ENCODE measurements at places on chromosomes 7 and 10.
A peak's percentile ranks its signal among the peaks of the same experiment; 100 is the strongest.

DNA sequence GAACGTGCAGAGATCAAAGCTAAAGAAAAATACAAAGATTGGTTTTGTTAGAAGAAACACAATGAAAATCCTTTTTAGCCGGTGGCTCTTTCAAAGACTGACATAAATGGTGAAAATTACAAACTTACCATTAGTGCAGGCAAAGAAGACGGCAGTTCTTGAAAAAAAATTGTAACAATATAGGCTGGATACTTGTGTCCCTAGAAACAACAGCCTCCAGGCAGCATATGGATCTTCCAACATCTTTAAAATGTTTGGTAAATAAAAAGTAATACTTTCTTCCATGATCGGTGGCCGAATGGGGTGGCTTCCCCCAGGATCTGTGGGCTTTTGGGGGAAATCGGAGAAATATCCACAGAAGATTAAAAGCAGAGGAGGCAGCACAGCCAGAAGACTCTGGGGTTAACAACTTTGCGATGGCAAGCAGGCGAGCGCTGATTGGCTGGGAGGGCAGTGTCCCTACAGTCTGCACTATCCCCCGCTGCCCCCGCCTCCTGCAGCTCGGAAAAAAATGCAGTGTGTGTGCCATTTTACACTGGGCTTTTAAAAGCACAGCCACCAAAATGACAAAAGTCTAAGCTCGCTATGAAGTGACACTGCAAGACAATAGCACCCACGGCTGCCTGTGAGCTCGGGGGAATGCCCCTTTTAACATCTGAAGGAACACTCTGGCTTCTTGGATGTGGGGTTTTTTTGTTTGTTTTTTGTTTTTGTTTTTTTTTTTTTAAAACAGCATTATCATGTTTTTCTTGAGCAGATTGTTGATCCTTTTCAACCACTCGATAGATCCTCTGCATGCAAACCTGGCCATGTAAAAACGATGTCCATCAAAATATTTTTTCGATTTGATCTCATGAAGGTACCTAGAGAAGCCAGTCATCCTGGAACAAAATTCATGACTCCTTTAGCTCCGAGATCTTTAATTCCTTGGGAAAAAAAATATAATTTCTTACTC, 31.7 kb upstream of the EPC1 start:
- peak; percentile 37 for DNase-seq

GRCh38 chr10:23338886-23339285, 5.7 kb downstream of the C10orf67 start:
- DNase-seq: no peak

GRCh38 chr7:73622909-73623797, 1.2 kb downstream of the MLXIPL start:
- no peak for DNase-seq

- no peak for DNase-seq
Observed at GRCh38 chr10:126738001-126738400, 67.5 kb upstream of the C10orf90 start.

DNA sequence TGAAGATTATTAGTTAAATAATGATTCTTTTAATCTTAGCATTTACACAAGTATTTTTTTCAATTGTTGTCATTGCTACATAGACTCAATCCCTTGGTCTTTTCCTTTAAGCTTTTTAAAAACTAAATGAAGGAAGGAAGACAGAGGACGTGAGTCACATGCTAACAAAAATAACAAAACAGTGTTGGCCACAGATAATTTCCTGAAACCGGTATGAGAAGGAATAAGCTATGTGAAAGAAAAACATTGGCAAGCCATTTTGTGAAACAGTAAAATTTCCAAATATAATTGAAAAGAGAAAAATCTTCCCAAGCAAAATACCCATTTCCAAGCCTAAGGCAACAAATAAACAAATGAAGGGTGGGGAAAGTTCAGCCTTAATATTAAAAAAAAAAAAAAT, 223.0 kb downstream of the AHR start:
- DNase-seq: no peak

DNA sequence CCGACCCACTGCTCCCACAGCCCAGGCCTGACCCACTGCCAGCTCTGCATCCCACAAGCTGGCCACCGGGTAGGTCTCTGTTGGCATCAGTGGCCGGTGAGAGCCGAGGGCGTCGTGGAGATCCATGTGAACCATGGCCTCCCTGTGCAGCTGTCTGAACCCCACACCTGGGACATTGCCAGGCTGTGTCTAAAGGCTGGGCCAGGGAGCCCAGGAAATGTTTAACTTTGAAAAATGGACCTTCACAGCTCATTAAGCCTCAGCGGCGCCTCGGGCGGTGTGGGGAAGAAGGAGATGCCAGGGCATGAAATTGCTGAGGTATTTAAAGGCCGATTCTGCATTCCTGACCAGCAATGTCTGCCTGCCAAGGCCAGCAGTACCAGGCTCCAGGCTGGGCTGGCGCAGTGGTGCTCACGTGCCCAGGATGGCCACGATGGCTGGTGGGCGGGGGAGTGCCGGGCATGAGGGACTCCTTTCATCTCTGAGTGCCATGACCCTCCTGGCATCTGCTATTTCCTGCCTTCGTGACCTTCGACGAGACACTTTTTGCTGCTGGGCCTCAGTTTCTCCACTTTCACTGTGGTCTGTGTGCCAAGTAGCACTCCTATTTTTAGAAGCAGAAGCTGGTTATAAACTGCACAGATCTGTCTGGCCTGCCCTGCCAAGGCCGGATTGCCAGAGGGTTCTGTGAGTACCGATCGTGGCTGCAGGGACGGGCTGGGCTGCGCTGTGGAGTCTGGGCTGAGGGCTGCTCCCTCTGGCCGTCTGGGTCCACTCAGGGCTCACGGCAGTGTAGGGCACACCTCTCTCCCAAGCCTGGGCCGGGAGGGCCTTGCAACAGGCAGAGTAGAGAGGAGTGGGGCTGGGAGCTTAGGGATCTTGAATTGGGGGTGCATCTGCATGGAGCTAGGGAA, 21.8 kb downstream of the ELFN1 start:
- no peak for DNase-seq

GRCh38 chr10:17272648-17273047, 44.6 kb downstream of the VIM start:
- no peak for DNase-seq

GRCh38 chr10:72353965-72354355, 759 bp downstream of the DNAJB12 start:
- DNase-seq: no peak

- DNase-seq: no peak
Observed at GRCh38 chr7:107998150-107998549, 4.8 kb downstream of the LAMB1 start.

GRCh38 chr7:69845721-69846495, 247.6 kb downstream of the AUTS2 start:
- DNase-seq: peak; percentile 37

- no peak for DNase-seq
Observed at GRCh38 chr10:101687071-101687658, 7.8 kb downstream of the FBXW4 start.
